ENCODE measurements at places on chromosomes 7 and 10. TPM values are rescaled to one million over a fixed set of nuclear protein-coding genes. Genes with fewer than 3 reads are reported as not detected.

- no peak for DNase-seq
Measured at GRCh38 chr10:3908183-3908582, 123.2 kb upstream of the KLF6 start.

DNA sequence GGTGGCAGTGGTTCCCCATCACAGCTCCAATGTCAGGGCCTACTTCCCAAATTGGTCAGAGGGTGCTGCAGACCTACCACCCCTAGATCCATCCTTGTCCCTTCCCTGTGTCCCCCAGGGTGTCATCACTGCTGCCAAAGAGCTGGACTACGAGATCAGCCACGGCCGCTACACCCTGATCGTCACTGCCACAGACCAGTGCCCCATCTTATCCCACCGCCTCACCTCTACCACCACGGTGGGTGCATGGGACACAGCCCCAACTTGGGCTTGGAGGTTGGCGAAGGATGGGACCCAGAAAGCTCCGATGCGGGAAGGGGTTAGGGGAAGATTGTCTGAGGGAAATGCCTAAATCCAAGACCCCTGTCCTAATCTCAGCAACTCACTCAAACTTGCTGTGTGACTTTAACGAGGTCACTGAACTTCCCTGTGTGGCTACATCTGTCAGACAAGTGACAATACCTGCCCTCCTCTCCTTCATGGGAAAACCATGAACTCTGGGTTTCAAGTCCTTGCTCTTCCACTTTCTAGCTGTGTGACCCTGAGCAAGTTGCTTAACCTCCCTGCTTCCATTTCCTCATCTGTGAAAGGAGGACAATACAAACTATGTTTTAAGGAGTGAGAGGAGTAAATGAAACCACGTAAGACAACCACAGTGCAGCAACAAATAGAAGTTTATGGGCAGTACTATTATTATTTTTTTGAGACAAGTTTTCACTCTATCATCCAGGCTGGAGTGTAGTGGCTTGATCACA, 4.9 kb upstream of the VSIR start:
- no peak for DNase-seq

UROS gene
- polyA plus RNA-seq: 60.7 TPM

DNA sequence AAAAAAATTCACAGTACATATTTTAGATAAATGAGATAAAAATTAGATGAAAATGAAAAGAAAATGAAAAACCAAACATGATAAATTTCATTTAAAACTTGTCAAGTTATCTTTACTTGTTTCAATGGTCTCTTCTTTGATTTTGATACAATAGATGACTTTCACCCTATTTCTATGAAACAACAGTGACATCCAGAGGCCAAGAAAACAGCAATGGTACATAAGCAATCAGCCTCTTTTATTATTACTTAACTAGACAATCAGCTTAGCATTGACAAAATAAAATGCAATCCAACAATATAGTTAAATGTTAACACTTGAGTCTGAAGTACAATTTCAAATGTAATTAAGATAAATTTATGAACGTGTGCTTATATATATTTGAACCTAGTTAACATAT, 74.8 kb upstream of the GPR37 start:
- no peak for DNase-seq

- no peak for DNase-seq
Measured at GRCh38 chr7:92255308-92255707, 9.5 kb downstream of the ANKIB1 start.

GRCh38 chr10:15253951-15254807, 85.7 kb upstream of the NMT2 start:
- no peak for DNase-seq

DNA sequence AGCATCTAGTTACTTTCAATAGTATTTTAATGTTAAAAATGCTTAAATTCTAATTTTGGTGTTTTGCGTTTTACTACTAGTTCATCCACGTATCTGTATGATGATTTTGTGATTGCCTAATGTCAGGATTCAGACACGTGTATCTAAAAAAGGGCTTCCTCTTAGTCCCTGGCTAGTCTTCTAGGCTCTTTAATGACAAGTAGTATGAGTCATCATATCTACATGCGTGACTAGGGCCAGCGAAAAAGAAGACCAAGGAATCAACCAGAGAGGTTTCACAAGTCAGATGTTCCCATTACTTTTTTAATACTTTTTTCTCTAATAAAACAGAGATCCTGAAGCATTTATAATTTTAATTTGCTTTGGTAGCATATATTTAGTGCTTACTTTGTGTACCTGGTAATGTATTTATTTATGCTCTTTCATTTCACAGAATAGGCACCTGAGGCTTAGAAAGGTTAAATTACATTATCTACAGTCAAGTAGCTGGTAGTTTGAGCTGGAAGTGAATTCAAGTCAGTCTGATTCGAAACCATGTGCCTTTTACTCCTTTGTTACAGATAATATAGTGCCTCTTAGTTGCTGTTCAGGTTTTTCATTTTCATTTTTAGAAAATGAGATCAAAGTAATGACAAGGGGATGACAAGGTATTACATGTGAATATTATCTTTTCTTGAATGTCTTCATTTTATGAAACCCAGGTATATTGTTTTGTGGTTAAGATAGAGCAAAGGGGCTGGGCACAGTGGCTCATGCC, 140.3 kb downstream of the FOXP2 start:
- no peak for DNase-seq
